Chondrocyte (in vitro differentiated cells): ENCODE measurements at places on chromosomes 2 and 18.

- no peak for DNase-seq
Measured at GRCh38 chr2:45821558-45822271, 170.2 kb downstream of the PRKCE start.

- no peak for DNase-seq
Measured at GRCh38 chr2:129767346-129768035, 212.0 kb upstream of the RAB6C start.

- no peak for DNase-seq
Measured at GRCh38 chr18:69233465-69234054, 167.1 kb upstream of the DOK6 start.

GRCh38 chr2:12318427-12319057, 398.2 kb upstream of the TRIB2 start:
- no peak for DNase-seq

- no peak for DNase-seq
Measured at GRCh38 chr2:136395582-136395981, 277.6 kb upstream of the CXCR4 start.

- no peak for DNase-seq
Measured at GRCh38 chr18:41870817-41871216, 84.2 kb upstream of the PIK3C3 start.

- no peak for DNase-seq
Measured at GRCh38 chr2:194104687-194105086, 1552.3 kb upstream of the SLC39A10 start.
